Activated naive CD8-positive, alpha-beta T cell treated with anti-CD3 and anti-CD28 coated beads, Interleukin-2, amount 50 U/mL, for 24 hours (primary cell): ENCODE measurements at places on chromosomes 1 and 21.

- DNase-seq = no peak
Observed at GRCh38 chr1:9151328-9151860, 22.5 kb upstream of the GPR157 start.

- DNase-seq = no peak
Observed at GRCh38 chr1:244802041-244802440, 33.4 kb upstream of the COX20 start.

- DNase-seq = no peak
Observed at GRCh38 chr1:178490967-178491366, 5.8 kb downstream of the CLEC20A start.

DNA sequence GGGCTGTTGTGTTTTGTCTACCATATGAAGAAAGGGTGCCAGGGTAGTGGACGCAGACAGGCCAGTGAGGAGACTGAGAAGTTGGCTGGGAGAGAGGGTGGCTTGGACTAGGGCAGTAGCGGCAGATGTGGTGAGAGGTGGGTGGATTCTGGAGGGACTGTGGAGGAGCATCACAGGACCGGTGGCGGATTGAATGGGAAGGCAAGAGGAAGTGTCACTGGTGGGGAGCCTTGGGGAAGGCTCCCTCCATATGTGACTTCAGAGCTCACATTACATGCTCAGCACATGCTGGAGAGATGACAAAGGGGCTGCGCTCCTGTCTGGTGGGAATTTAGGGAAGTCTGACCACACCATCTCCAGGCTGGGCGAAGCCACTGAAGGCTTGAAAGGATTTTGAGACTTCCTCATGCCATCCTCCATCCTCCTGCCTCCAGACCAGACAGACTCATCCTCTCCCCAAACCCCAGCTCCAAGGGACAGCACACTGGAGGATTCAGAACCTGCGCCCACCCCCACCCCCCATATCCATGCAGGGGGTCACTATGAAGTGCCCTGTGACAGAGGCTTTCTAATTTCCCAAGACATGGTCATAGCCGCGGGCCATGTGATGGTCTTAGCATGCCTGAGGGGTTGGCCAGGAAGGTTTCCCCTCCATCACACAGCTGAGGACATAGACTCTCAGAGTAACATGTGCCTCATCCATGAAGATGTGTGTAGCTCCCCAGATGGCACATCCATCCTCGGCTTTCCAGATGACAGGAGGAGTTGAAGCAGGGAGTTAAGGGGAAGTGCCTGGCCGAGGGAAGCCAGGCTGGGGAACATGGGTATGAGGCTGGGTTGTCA is 138.8 kb upstream of the WNT4 start:
- DNase-seq = no peak

DNA sequence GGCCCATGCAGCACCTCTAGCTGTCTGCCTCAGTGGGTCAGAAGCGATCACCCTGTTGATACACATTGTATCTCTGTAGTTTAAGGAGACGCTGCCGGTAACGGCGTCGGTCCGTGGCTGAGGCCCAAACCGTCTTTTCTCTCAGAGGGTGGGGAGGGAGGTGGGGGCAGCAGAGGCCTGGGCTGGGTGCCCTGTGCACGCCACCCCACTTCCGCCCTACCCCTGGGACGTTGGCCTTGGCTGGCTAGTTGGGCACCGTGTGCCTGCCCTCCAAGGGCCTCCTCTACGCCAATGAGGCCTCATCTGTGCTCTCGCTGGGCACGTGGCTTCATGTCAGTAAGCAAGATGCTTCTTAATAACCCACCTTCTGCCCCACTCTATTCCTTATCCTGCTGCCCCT is 9.4 kb downstream of the ZC3H12A start:
- no peak for DNase-seq

DNA sequence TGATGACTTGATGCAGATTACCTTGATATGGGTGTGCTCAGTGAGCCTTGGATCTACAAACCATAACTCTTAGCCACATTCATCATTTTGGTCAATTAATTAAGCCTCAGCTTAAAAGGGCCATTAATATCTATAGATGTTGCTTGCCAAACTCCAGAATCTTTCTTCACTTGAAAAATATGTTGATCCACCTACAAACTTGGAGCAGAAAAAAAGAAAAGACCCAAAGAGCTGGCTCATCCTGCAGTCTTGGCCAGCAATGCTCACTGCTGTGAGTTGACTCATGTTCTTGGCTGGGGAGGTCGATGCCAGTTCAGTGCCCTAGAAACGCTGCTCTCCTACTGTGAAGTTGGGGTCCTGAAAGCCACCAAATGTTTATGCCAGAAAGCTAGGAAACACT is 75.4 kb downstream of the DPT start:
- no peak for DNase-seq

GRCh38 chr21:15301736-15302135 is 236.9 kb upstream of the NRIP1 start:
- no peak for DNase-seq

- peak; percentile 88 for DNase-seq
Observed at GRCh38 chr1:111222308-111223125, 5.0 kb upstream of the CHI3L2 start.

GRCh38 chr1:206955476-206956451 is 9.5 kb upstream of the PIGR start:
- peak; percentile 8 for DNase-seq

- no peak for DNase-seq
Observed at GRCh38 chr1:239993366-239993765, 98.3 kb upstream of the FMN2 start.

GRCh38 chr1:30704765-30705509 is 18.4 kb downstream of the MATN1 start:
- DNase-seq = no peak

- DNase-seq = no peak
Observed at GRCh38 chr21:46421191-46421750, 37.4 kb upstream of the DIP2A start.

DNA sequence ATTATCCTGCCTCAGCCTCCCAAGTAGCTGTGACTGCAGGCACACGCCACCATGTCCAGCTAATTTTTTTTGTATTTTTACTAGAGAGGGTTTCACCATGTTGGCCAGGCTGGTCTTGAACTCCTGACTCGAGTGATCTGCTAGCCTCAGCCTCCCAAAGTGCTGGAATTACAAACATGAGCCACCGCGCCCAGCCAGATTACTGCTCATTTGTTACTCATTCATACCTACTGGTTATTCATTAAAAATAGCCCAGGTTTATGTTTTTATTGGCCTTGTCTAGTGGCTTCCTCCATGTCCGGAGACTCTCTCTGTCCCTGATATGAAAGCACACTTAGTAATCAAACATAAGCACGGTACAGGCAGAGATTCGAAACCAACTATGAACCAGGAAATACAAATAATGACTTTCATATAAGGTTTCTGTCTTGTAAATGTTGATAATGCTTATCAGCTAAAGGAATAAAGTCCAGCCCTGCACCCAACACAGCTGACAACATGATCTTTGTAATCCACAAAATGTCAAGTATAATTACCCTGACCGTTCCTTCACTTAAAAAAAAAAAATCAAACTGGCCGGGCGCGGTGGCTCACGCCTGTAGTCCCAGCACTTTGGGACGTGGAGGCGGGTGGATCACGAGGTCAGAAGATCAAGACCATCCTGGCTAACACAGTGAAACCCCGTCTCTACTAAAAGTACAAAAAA is 50.4 kb upstream of the CXADR start:
- DNase-seq = no peak

DNA sequence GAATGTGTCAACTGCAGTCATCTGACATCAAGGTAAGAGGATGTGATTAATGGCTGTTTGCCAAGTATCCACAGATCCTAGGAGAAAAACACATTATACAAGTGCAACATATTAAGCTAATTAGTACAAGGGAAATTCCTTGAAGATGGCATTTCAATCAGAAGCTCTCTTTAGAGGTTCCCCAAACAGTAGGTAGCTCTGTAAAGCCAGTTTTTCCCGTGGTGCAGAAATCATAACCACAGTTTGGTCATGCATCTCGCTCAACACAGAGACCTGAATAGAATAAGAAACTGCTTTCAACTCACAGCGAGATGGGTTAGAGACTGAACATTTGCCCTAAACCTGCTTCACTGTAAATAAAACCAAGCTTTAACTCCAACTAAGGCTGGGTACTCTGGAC is 230.5 kb upstream of the CAMK1G start:
- no peak for DNase-seq

DNA sequence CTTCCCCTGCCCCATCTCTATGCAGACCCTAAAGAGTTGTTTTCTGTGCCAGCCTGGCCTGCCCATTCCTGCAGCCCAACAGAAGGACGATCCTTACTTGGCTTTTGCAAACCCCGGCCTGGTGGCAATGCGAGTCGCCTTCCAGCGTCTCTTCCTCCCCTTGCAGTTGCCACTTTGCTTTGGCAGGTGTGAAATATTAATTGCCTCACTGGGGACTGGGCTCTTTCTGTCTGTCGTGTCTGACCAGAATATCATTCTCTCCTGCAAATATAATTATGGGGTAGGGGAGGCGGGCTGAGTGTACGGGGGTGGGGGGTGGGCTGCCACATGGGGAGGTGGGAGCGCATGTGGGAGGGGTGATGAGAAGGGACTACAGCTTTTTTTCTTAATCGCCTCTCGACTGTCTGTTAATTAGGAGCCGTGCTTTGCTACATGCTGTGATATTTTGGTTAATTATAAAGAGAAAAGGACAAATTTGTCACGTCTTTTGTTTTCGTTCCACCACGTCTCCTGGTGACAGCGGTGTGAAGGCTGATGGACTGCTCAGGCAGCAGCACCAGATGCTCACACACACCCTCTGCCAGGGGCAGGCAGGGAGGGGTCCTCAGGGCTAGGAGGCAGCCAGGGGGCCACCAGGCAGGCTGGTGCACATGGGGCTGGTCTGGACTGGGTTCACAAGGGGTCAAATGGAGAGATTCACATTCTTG is 80.1 kb upstream of the CD34 start:
- no peak for DNase-seq

DNA sequence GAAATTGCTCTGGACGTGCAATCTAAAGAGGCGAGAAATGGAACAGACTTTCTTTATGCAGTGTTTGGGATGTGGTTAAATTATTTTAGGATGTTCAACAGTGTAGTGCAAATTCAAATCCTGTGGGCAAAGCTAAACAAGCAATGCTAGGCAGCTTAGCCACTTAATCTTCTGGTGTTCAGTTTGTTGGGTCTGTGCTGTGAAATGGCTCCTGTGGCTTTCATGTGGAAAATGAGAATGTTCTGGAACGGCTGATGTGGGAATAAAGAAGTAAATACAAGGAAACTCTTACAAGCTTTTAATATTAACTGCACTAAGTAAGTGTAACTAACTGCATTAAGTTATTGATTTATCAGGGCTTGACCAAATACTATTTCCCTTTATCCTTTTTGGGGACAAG is 766.6 kb downstream of the ADGRL2 start:
- DNase-seq = no peak

DNA sequence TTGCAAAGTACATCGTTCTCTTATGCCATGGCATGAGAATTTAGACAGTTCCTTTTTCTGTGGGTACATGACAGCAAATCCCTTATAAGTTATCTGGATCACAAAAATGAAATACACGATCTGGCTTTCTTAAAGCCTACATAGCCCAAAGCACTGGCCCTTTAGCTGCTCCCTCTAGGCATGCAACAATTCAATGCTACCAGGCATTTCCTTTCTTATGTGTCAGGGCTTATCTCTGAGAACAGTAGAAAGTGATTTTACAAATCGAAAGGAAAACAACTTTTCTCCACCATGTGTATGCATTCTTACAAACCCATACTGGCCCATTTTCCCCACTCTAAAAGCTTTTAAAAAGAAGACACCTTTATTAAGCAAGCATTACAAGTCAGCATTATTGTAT is 139.7 kb downstream of the GRIK1 start:
- no peak for DNase-seq

GRCh38 chr1:157403608-157404007 is 148.7 kb downstream of the FCRL5 start:
- no peak for DNase-seq

- DNase-seq = no peak
Observed at GRCh38 chr1:18868354-18868753, 8.9 kb upstream of the TAS1R2 start.

GRCh38 chr1:226751214-226751613 is 12.1 kb upstream of the ITPKB start:
- DNase-seq = no peak

GRCh38 chr1:109650609-109651008 is 5.3 kb upstream of the GSTM4 start:
- no peak for DNase-seq

DNA sequence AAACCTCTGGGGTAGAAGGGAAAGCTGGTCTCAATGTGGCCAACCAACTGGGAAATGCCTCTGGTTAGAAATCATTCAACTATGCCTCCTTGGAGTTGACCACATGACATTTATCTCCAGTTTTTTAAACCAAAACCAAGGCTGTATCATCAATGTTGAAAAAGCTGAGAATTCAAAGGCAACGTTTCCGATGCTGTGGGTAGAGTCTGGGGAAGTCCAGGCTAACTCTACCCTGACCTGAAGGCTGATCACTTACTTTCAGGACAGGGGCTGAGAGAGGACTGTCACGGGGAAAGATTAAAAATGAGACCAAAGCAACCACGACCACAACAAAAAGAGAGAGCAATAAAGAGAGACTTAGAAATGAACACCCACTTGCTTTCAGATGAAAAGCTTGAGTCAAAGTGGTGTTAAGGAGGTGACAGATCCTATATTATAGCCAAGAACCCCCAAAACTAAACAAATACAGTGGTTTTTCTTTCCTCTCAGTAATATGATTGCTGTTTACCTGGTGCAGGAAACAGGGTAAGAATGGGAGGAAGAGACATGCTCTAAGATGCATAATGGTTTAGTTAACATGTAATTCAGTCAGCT is 90.8 kb upstream of the TNFSF4 start:
- peak; percentile 54 for DNase-seq

- no peak for DNase-seq
Observed at GRCh38 chr1:153842006-153842471, 66.8 kb downstream of the SLC27A3 start.

DNA sequence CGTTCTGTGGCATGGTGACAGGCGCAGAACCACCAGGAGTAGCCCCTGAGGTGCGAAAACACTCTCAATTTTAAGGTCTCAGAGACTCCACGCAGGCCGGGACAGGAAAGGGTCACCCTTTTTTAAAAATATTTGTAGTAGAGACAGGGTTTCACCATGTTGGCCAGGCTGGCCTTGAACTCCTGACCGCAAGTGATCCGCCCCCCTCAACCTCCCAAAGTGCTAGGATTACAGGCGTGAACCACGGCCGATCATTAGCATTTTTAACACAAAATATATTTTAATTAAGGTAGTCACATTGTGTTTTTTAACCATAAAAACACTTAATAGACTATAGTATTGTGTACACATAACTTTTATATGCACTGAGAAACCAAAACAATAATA is 31.1 kb downstream of the ATP2B4 start:
- no peak for DNase-seq

GRCh38 chr1:2540816-2541492 is 10.9 kb upstream of the HES5 start:
- no peak for DNase-seq
